Heart right ventricle (tissue), 16 donors: ENCODE measurements at places on chromosomes 11 and 22. TPM values are rescaled to one million over a fixed set of nuclear protein-coding genes. Genes with fewer than 3 reads are reported as not detected.

- no peak for DNase-seq
These were observed 83.0 kb downstream of the PDHX start for GRCh38 chr11:34999453-34999852.

CST6 gene
- 2.6 TPM for polyA plus RNA-seq

ASRGL1 gene
- 6.5 TPM for polyA plus RNA-seq

DNA sequence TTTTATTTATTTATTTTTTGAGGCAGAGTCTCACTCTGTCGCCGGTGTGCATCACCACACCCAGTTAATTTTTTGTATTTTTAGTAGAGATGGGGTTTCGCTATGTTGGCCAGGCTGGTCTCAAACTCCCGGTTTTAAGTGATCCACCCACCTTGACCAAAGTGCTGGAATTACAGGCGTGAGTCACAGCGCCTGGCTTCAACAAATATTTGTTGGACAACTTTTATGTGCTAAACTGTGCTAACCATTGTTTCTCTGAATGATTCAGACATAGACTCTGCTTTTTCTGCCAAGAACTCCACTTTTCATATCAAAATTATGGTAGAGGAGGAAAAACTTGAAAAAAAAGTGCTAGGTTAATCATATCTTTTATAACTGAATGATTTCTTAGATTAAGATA lies 36.3 kb downstream of the MMP7 start:
- DNase-seq = no peak

CCDC116 gene
- 0.19 TPM for polyA plus RNA-seq

MUC15 gene
- 0.01 TPM for polyA plus RNA-seq

OR52A1 gene
- polyA plus RNA-seq = not detected

- DNase-seq = peak; percentile 20
These were observed 11.6 kb downstream of the TOLLIP start for GRCh38 chr11:1297576-1298473.

DGAT2 gene
- polyA plus RNA-seq = 17.2 TPM

DNA sequence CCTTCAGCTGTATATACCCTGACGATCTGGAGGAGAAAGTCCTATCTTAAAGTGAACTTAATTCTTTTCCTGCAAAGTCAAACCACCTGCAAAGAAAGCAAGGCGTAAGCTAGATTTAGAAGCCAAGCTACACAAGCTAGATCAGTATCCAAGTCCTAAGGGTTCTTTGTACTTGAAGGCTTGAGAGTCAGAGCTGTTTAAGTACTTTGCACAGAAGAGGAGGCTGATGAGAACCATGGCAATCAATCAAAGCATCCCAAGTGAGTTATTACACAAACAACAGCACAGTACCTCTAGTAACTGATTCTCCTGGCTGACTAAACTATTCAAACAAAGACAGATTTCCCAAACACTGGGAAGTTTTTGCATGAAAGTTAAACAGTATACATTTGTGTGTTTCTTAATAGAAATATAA lies 1.9 kb downstream of the CDON start:
- DNase-seq = no peak

DNA sequence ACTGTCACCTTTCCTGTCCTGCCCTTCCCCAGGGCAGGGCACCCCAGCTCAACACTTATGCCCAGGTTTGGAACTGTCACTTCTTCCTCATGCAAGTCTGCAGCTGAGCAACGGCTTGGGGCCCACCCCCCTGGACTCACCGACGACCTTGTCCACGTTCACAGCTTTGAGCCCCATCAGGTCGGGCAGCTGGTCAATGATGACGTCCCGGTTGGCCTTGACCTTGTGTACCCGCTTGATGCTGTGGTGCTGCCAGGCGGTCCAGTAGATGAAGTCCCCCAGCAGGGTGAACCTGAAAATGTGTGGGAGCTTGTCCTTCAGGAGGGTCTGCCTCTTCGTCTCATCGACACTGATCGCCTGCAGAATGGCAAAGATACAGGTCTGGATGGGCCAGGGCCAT lies 135.0 kb downstream of the CRYBB2 start:
- no peak for DNase-seq

POU2AF2 gene
- polyA plus RNA-seq = not detected

GRCh38 chr11:40338062-40338461 lies 1121.4 kb downstream of the LRRC4C start:
- DNase-seq = no peak

KCNJ1 gene
- polyA plus RNA-seq = 0.29 TPM
